ENCODE measurements at places on chromosomes 6 and 20.
A peak's percentile ranks its signal among the peaks of the same experiment; 100 is the strongest.

GRCh38 chr6:167546611-167547327, 221.9 kb downstream of the TTLL2 start:
- no peak for DNase-seq

DNA sequence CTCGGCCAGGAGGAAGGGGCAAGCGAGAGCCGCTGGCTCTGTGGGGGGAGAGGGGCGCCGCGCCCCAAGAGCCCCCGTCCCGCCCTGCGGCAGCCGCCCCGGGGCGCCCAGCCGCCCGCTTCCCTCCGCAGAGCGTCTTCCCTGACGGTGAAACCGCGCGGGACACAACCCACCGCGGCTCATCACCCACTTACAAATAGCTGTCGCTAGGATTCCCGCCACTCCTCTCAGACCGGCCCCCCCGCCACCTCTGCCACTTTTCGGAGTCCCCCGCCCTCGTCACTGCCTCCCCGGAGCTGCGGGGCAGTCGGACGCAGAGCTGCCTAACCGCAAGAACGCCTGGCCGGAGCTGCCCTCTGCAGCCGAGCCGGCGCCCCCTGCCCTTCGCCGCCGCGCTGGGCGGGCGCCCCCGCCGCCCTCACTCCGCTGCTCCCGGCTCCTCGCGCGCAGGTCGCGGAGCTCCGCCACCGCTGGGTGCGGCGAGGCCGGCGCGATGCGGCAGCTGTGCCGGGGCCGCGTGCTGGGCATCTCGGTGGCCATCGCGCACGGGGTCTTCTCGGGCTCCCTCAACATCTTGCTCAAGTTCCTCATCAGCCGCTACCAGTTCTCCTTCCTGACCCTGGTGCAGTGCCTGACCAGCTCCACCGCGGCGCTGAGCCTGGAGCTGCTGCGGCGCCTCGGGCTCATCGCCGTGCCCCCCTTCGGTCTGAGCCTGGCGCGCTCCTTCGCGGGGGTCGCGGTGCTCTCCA, at the start of gene SLC35D3:
TSS of gene SLC35D3 (plus strand) at position 366 of the 749 bp plus-strand sequence. CDS start at position 494, 128 bp downstream.
- peak; percentile 93 for DNase-seq

DNA sequence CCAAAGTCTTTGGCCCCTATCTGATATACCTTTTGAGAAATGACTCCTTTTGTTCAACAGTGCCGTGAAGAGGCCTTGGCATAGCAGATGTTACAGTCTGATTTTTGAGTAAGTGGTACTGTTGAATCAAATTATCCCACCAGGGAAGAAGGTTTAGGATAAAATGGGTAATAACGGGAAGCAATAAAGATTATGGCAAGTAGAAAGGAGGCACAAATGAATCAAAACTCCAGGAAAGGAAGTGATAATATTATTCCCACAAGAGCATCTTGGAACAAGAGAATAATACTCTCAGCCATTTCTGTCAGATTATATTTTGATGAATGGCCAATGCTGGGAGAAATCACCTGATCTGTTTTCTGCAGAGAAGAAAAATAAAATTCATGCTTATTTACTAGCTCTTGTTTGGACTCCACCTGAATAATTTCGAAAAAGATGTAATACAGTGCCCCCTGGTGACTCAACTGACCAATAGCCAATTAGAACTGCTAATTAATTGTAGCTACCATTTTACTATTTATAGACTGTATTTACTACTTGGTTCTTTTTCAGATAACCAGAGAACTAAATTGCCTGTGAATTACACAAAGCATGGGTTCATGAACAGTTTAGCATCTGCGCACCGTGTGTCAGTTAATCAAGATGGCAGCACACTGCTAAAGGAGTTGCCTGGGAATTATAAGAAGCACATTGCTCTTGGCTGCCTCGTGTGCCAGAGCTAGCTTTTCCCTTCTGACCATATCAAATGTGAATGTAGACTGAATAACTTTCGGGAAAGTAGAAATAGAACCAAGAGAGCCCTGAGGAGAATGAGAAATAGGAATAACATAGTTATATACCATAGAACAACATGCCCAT, 78.5 kb upstream of the TRDN start:
- DNase-seq: no peak

- DNase-seq: peak; percentile 92
These were observed at the start of gene PTGIS for GRCh38 chr20:49567421-49568277. PTGIS (minus strand) TSS chr20:49568137; CDS start chr20:49568116, 21 bp downstream.

GRCh38 chr6:145648149-145648548, 87.2 kb downstream of the EPM2A start:
- no peak for DNase-seq
